ENCODE measurements at places on chromosomes 11 and 22. TPM values are rescaled to one million over a fixed set of nuclear protein-coding genes. Genes with fewer than 3 reads are reported as not detected.

- peaks cover 97% of the 10 kb centered on the region for H3K27me3 ChIP-seq
- no peak overlapping the region for H3K27ac ChIP-seq
- H3K36me3 ChIP-seq: no peaks in the 10 kb centered on the region
- no peak for DNase-seq
- H3K4me3 ChIP-seq: no peak overlapping the region
These were observed 112.6 kb downstream of the CEP164 start for GRCh38 chr11:117440258-117440657.

The FDX1 gene
- total RNA-seq: 10.5 TPM

DNA sequence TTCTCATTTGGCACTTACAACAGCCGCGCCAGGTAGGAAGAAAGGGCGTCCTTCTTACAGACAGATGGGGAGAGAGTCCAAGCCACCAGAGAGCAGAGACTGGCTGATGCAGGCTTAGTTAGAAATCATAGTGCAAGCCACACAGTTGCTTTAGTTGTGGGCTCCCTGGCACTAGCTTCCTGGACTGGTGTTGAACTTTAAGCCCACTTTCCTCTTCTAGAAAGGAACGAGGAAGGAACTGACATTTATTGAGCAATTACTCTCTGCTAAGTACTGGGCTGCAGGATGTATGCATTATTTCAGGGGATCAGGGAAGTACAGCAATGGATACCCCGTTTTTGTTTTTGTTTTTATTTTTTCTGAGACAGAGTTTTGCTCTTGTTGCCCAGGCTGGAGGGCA is 3.0 kb downstream of the BACE1 start:
- no peaks in the 10 kb centered on the region for H3K36me3 ChIP-seq
- 0 out of 2 replicates have a peak, but pooled peaks cover 18% of the 10 kb centered on the region for H3K4me1 ChIP-seq
- no peak overlapping the region for H3K4me3 ChIP-seq
- DNase-seq: no peak

GRCh38 chr11:121249039-121249663 is 43.4 kb upstream of the SC5D start:
- H3K27ac ChIP-seq: no peak overlapping the region
- H3K4me1 ChIP-seq: peaks cover 7% of the 10 kb centered on the region

The PLET1 gene
- not detected for total RNA-seq

- no peaks in the 10 kb centered on the region for H3K36me3 ChIP-seq
- H3K4me3 ChIP-seq: no peak overlapping the region
- no peak for DNase-seq
- no peak overlapping the region for H3K27ac ChIP-seq
- no peaks in the 10 kb centered on the region for H3K27me3 ChIP-seq
These were observed 17.7 kb upstream of the IL2RB start for GRCh38 chr22:37167176-37167980.

DNA sequence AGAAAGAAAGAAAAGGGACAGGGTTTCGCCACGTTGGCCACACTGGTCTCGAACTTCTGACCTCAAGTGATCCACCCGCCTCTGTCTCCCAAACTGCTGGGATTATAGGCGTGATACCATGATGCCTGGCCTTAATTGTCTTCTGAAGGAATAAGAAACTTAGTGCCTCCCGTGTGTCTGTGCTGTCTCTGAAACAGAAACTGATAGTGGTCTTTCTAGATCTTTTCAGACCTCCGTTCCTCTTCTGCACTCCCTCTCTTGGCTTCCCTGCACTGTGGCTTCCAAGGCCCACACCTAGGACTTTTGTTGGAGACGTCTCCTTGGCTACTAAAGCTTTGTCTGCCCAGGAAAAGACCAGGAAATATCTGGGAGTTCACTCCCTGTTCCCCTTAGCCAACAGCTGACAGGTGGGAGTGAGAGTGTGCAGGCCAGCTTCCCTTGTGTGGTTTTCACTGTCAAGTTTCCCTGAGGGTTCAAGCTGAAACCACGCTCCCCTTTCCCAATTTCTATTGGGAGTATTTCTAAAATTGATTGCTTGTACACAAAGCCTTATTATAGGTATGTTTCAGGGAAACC is 10.1 kb upstream of the HTR3B start:
- no peaks in the 10 kb centered on the region for H3K36me3 ChIP-seq
- H3K4me3 ChIP-seq: no peak overlapping the region
- no peak for DNase-seq
- H3K4me1 ChIP-seq: no peaks in the 10 kb centered on the region
- peaks cover 30% of the 10 kb centered on the region for H3K27me3 ChIP-seq

GRCh38 chr11:122788781-122789535 is 49.3 kb upstream of the CRTAM start:
- no peak for DNase-seq
- no peak overlapping the region for H3K4me3 ChIP-seq
- peaks cover 59% of the 10 kb centered on the region for H3K36me3 ChIP-seq
- H3K27ac ChIP-seq: no peak overlapping the region
- peaks cover 22% of the 10 kb centered on the region for H3K4me1 ChIP-seq
- no peaks in the 10 kb centered on the region for H3K27me3 ChIP-seq

The CDC42BPG gene
- total RNA-seq: 33.8 TPM

The GLYAT gene
- total RNA-seq: not detected

DNA sequence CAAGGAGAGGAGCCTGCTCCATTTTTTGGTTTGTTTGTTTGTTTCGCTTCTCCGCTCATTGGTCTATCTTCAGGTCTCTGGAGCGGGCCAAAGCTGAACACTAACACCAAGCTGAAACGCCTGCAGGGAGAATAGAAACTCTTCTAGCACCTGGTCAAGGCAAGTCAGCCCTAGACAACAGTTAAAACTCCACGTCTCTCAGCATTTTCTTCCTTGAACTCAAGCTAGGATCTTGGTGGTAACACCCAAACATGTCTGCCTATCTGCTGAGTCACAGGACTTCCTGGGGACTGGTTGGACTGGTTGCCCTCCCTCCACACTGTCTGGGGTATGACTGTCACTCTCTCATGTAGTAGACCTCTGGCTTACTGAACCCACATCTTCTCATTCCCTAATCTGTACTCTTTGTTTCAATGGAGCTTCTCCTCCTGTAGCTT is 23.9 kb upstream of the RBFOX2 start:
- no peaks in the 10 kb centered on the region for H3K27me3 ChIP-seq
- peak; percentile 99 for DNase-seq
- no peaks in the 10 kb centered on the region for H3K36me3 ChIP-seq
- peak overlapping the region; percentile 99 for H3K27ac ChIP-seq

- no peaks in the 10 kb centered on the region for H3K36me3 ChIP-seq
- H3K27me3 ChIP-seq: no peaks in the 10 kb centered on the region
- H3K4me1 ChIP-seq: no peaks in the 10 kb centered on the region
- DNase-seq: no peak
These were observed 371.2 kb downstream of the DYNC2H1 start for GRCh38 chr11:103480421-103480820.

The ENTHD1 gene
- total RNA-seq: not detected

- no peaks in the 10 kb centered on the region for H3K36me3 ChIP-seq
- H3K4me3 ChIP-seq: no peak overlapping the region
- no peaks in the 10 kb centered on the region for H3K27me3 ChIP-seq
- H3K4me1 ChIP-seq: no peaks in the 10 kb centered on the region
These were observed 5.6 kb upstream of the CARNS1 start for GRCh38 chr11:67409781-67410368.

DNA sequence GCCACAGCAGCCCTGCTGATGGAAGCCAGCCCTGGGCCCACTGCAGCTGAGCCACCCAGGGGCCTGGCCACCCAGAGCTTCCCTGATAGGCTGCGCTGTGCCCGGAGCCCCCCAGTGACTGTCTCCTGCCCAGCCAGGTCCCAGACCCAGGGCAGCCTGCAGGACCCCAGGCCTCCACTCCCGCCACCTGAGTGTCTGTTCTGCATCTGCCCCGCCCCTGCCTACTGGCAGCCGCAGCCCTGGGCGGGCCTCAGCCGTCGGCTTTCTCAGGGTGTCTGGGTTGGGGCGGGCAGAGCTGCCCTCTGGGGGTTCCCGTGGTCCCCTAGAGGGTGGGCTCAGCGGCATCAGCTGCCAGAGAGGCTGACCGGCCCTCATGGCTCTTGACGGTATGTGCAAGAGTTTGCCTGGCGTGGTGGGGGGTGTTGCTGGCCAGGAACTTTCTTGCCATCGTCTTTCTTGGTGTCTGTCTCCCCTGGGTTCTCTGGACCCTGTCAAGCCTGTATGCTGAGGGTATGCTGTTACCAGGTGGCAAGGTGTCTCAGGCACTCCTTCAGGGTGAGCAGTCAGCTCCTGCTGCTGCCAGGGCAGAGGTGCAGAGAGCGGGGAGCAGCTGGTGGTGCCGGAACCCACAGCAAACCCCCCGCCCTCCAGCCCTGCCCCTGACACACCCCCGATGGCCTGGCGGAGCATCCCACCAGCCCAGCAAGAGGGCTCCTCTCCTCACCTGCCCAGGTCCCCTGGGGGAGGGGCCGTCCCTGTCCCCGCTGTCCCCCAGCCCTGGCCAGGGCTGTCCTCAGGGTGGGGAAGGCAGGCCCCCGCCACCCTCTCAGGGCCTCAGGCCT is 12.2 kb upstream of the PIM3 start:
- H3K27ac ChIP-seq: no peak overlapping the region
- DNase-seq: no peak
- H3K4me1 ChIP-seq: peaks cover 43% of the 10 kb centered on the region
- no peaks in the 10 kb centered on the region for H3K36me3 ChIP-seq
- H3K4me3 ChIP-seq: no peak overlapping the region
- H3K27me3 ChIP-seq: no peaks in the 10 kb centered on the region

The MRGPRX4 gene
- not detected for total RNA-seq
